ENCODE measurements at places on chromosomes 3 and 15. TPM values are rescaled to one million over a fixed set of nuclear protein-coding genes. Genes with fewer than 3 reads are reported as not detected.

VGLL4 gene
- 14.7 TPM for total RNA-seq

SLC15A2 gene
- total RNA-seq: not detected

CNTN3 gene
- total RNA-seq: not detected

KCNAB1 gene
- total RNA-seq: not detected

DNA sequence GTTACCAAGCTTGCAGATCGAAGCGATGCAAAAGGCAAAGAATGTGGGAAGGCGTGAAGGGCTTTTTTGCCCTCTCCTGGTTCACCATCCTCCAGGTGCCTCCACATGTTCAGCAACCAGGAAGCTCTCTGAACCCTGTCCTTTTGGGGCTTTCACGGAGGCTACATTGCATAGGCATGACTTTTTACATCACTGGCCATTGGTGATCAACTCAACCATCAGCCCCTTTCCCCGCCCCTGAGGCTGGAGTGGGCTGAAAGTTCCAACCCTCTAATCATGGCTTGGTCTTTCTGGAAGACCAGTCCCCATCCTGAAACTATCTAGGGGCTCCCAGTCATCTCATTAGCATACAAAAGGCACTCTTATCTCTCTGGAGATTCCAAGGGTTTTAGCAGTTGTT is 52.6 kb downstream of the UACA start:
- peaks cover 22% of the 10 kb centered on the region for H3K4me1 ChIP-seq
- H3K27me3 ChIP-seq: no peaks in the 10 kb centered on the region

GRCh38 chr3:187498211-187498724 is 130.1 kb downstream of the RTP4 start:
- H3K4me1 ChIP-seq: no peaks in the 10 kb centered on the region
- H3K27me3 ChIP-seq: no peaks in the 10 kb centered on the region
- H3K4me3 ChIP-seq: no peak overlapping the region
- no peak for DNase-seq

GRCh38 chr15:70477750-70478250 is 285.6 kb downstream of the UACA start:
- no peak overlapping the region for H3K27ac ChIP-seq
- peaks cover 44% of the 10 kb centered on the region for H3K4me1 ChIP-seq
- no peaks in the 10 kb centered on the region for H3K36me3 ChIP-seq
- no peak for DNase-seq

- no peaks in the 10 kb centered on the region for H3K27me3 ChIP-seq
- no peaks in the 10 kb centered on the region for H3K36me3 ChIP-seq
- DNase-seq: no peak
- H3K4me1 ChIP-seq: no peaks in the 10 kb centered on the region
- H3K27ac ChIP-seq: no peak overlapping the region
- no peak overlapping the region for H3K4me3 ChIP-seq
Observed at GRCh38 chr3:25686766-25687165, 22.1 kb upstream of the TOP2B start.

GRCh38 chr3:25386686-25387255 is 41.3 kb upstream of the RARB start:
- no peak overlapping the region for H3K27ac ChIP-seq
- no peak for DNase-seq
- no peaks in the 10 kb centered on the region for H3K36me3 ChIP-seq
- H3K4me3 ChIP-seq: no peak overlapping the region

GRCh38 chr15:40241269-40242212 is 2.7 kb downstream of the PAK6 start:
- no peak overlapping the region for H3K27ac ChIP-seq
- H3K4me3 ChIP-seq: no peak overlapping the region
- H3K36me3 ChIP-seq: no peaks in the 10 kb centered on the region

DNA sequence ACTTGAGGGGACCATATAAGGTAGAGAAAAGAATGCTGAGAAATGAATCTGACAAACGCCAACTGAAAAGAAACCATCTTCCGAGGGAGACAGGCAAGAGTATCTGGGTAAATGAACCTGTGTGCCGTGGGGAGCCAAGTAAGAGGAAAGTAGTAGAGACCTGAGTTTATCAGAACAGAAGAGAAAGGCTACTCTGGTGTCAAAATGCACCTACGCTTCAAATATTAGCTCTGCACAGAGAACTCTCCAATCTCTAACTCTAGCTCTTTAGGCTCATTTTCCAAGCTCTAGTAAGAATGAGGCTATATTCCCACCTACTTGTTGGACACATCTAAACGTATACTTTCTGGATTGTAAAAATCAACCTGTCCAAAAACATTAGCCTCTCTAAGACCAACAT is 53.5 kb downstream of the TOP2B start:
- no peak overlapping the region for H3K4me3 ChIP-seq
- H3K36me3 ChIP-seq: peaks cover 54% of the 10 kb centered on the region
- H3K4me1 ChIP-seq: no peaks in the 10 kb centered on the region
- DNase-seq: no peak
- no peak overlapping the region for H3K27ac ChIP-seq
- H3K27me3 ChIP-seq: no peaks in the 10 kb centered on the region

DNA sequence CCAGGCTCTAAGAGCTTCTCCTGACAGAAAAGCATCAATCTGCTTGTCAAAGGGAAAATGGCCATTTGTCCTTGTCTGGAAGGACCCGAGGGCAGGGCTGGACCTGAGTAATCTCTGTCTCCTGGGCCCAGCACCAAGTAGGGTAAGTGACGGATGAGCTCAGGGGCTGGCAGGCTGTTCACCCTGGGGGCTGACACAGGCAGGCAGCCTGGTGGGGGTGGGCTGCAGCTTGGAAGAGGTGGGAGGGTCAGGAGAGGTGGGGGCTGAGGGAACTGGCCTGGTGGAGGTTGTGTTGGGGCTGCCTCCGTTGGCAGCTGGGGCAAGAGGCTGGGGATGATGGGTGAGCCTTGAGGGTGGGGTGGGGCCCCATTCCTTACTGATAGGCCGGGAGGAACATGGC is 42.3 kb upstream of the ADPGK start:
- 0 out of 2 replicates have a peak, but pooled peaks cover 10% of the 10 kb centered on the region for H3K27me3 ChIP-seq
- H3K4me3 ChIP-seq: no peak overlapping the region
- no peaks in the 10 kb centered on the region for H3K4me1 ChIP-seq
- H3K27ac ChIP-seq: no peak overlapping the region
- peak; percentile 25 for DNase-seq

DNA sequence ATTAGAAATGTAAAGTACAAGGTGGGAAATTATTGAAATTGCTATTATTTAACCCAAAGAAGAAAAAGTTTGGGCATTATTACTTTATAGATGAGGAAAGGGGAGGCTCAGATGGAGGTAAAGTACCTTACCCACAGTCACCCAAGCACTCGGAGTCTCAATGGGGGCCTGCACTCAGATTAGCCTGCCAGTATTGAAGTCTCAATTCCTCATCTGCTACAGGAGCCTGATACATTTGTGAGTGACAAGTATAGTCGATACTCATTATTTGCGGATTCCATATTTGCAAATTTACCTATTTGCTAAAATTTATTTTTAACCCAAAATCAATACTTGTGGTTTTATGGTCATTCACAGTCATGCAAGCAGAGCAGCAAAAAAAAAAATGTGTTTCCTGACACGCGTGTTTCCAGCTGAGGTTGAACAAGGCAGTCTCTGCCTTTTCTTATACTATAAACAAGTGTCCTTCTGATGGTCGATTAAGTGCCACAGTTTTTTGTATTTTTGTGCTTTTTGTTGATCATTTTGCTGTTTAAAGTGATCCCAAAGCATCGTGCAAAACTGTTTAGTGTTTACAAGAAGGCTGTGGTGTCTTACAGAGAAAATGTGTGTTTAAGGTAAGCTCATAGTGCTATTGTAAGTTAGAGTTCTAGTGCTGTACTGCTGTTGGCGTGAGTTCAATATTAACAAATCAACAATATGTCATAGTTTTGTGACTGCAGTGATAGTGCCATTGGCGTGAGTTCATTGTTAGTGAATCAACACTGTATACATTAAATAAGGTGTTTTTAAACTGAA is 48.0 kb downstream of the ARHGEF26 start:
- no peaks in the 10 kb centered on the region for H3K4me1 ChIP-seq
- H3K4me3 ChIP-seq: no peak overlapping the region
- no peak for DNase-seq

- no peak overlapping the region for H3K4me3 ChIP-seq
- H3K4me1 ChIP-seq: no peaks in the 10 kb centered on the region
- no peaks in the 10 kb centered on the region for H3K27me3 ChIP-seq
- DNase-seq: no peak
Observed at GRCh38 chr3:157999246-157999645, 107.0 kb downstream of the SHOX2 start.

- peaks cover 8% of the 10 kb centered on the region for H3K4me1 ChIP-seq
- no peak overlapping the region for H3K4me3 ChIP-seq
- H3K36me3 ChIP-seq: no peaks in the 10 kb centered on the region
- H3K27me3 ChIP-seq: no peaks in the 10 kb centered on the region
Observed at GRCh38 chr3:12486916-12487315, 2.6 kb downstream of the TSEN2 start.

- 0 out of 2 replicates have a peak, but pooled peaks cover 2% of the 10 kb centered on the region for H3K36me3 ChIP-seq
- H3K4me3 ChIP-seq: no peak overlapping the region
- H3K27ac ChIP-seq: no peak overlapping the region
- no peaks in the 10 kb centered on the region for H3K27me3 ChIP-seq
- no peak for DNase-seq
Observed at GRCh38 chr15:59298225-59298853, 74.3 kb downstream of the MYO1E start.

- H3K27me3 ChIP-seq: peaks cover 73% of the 10 kb centered on the region
- no peaks in the 10 kb centered on the region for H3K36me3 ChIP-seq
- no peak overlapping the region for H3K4me3 ChIP-seq
- peak; percentile 65 for DNase-seq
- peaks cover 4% of the 10 kb centered on the region for H3K4me1 ChIP-seq
- H3K27ac ChIP-seq: no peak overlapping the region
Observed at GRCh38 chr15:67820992-67821783, 4.1 kb upstream of the SKOR1 start.

DNA sequence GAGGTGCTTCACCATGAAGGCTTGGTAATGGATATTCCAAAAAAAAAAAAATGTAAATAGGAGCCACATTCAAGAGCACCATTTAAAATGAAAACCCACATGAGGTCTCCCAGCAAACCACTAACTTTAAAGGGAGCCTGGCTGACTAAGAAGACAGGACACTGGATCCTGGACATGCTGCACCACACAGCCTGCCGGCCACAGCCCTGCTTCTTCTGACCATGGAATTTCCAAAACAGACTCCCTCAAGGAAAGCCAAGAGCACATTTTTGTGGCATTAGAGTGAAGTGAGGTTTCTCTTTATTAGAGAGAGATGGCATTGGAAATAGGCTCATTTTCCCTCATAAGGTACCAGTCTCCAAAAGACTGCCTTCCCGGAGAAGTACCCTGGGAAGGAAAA is 113.9 kb downstream of the RORA start:
- no peak overlapping the region for H3K27ac ChIP-seq
- H3K4me3 ChIP-seq: no peak overlapping the region
- no peaks in the 10 kb centered on the region for H3K4me1 ChIP-seq
- DNase-seq: no peak
- no peaks in the 10 kb centered on the region for H3K36me3 ChIP-seq
- peaks cover 6% of the 10 kb centered on the region for H3K27me3 ChIP-seq

DNA sequence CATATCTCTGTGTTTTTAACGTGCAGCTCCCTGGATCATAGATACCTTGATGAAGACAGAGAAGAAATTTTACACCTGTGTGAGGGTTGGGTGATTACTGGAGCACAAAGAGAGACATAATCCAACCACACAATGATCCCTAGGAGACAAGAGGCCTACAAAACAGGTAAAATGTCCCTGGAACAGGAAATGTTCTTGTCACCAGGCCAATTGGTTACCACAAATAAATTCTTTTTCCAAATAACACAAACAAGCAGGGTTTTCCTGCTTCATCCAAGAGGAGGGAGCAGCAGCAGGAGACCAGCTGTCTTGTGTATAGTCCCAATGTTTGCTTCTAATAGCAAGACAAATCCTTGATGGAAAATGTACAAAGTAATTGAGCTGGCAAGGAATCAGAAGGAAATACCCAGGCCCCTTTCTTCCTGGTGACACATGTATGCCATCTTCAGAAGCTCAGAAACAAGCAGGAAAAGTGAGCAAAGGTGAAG is 1.4 kb downstream of the MGLL start:
- H3K4me3 ChIP-seq: no peak overlapping the region
- no peak overlapping the region for H3K27ac ChIP-seq
- no peak for DNase-seq
- H3K4me1 ChIP-seq: peaks cover 39% of the 10 kb centered on the region

GRCh38 chr3:16059081-16059537 is 115.4 kb upstream of the GALNT15 start:
- H3K4me1 ChIP-seq: peaks cover 58% of the 10 kb centered on the region
- peak; percentile 26 for DNase-seq
- H3K27ac ChIP-seq: peak overlapping the region; percentile 89
- no peaks in the 10 kb centered on the region for H3K27me3 ChIP-seq
- no peak overlapping the region for H3K4me3 ChIP-seq

GRCh38 chr3:140711390-140712035 is 33.6 kb downstream of the TRIM42 start:
- H3K4me1 ChIP-seq: no peaks in the 10 kb centered on the region
- no peak overlapping the region for H3K4me3 ChIP-seq
- DNase-seq: no peak
- H3K27ac ChIP-seq: no peak overlapping the region
- no peaks in the 10 kb centered on the region for H3K27me3 ChIP-seq
- no peaks in the 10 kb centered on the region for H3K36me3 ChIP-seq

All from SJSA1 (cell line).